ENCODE measurements at places on chromosomes 6 and 20.
A peak's percentile ranks its signal among the peaks of the same experiment; 100 is the strongest.

GRCh38 chr6:55433446-55434130, 106.3 kb downstream of the GFRAL start:
- ATAC-seq = no peak

DNA sequence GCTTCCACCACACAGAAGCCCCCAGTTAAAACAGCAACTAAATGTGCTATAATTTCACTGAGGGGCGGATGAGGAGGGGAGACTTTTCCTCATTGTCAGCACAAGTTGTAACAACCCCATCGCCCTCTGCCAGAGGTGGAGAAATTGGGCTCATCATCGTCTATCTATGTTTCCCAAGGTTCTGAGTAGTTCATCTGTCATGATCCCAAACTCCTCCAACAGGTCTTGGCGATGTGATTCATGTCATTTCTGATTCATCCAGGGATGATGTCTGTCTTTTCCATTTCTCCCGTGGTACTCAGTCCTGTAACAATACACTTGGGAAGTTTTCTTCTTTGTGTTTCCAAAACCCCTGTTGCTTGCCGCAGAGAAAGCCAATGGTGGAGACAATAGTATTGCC, 51.0 kb downstream of the TFAP2A start:
- no peak for ATAC-seq

DNA sequence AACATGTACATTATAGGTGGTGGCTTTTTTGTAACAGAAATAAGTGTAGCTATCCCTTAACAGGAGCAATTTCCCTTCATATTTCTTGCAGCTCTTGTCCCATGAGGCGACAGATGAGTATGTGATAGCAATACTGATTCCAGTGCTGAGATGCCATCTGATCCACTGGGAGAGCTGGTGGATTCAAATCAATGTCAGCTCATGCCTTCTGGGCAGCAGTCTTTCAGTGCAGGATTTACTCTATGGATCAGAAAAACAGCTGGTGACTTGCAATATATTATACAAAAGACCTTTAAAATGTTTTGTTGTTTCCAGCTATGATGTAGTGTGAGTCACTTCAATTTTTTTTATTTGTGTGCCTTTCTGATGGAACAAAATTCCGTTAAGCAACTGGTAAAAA, 259.9 kb upstream of the SASH1 start:
- no peak for ATAC-seq

- peak; percentile 28 for ATAC-seq
Observed at GRCh38 chr6:98847779-98848538, 13.6 kb downstream of the POU3F2 start.

DNA sequence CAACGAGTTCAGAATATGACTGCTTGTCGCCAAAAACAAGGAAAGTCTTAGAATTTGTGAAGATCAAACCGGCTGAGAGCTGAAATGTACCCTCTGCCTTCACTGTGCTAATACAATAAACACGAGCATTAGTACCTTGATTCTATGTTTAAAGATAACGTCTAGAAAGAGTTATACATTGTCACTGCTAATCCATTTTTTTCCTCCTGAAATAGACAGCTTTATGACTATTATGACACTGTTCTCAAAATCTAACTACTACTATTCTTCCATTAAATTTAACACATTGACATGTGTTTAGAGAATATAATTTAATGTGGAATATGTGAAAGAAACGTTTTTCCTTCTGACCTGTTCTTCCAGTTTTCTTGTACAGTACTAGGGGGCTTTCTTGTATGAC, 204.8 kb downstream of the UST start:
- ATAC-seq = no peak
